ENCODE measurements at places on chromosomes 7 and 10.

- DNase-seq = no peak
Measured at GRCh38 chr7:42833411-42833810, 78.5 kb downstream of the C7orf25 start.

GRCh38 chr7:29038463-29038862 lies 80.3 kb upstream of the TRIL start:
- DNase-seq = no peak

DNA sequence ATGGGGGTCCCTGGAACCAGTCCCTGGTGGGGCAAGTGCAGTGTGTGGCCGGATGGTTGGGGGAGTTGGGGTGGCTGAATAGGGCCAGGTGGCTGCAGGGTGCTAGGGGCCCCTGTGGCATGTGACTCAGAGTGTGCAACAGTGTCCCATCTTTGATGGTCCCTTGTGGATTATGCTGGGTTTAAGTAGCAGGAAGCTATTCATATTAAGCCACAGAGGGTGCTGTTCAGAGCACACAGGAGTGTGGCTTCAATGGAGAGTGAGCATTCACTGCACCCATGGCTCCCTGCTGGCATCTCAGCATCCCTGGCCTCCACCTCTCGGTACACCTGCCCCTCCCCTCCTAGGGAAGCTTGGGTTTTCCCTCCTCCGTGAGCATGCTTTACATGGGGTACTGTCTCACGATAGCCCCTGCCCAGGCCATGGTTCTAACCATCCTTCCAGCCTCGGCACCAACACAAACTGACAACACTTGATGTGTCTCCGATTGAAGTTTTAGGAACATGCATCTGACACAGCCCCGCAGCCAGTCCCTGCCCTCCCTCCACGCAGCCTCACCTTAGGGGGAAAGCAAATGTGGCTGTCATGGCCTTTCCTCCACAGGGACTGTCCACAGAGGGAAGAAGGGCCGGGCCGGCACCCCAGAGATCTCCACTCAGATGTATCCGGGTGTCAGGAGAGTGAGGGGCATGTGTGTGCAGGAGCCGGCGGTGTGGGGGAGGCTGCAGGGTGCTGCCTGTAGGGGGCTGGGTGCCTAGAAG lies 30.4 kb upstream of the PPIF start:
- DNase-seq = no peak

DNA sequence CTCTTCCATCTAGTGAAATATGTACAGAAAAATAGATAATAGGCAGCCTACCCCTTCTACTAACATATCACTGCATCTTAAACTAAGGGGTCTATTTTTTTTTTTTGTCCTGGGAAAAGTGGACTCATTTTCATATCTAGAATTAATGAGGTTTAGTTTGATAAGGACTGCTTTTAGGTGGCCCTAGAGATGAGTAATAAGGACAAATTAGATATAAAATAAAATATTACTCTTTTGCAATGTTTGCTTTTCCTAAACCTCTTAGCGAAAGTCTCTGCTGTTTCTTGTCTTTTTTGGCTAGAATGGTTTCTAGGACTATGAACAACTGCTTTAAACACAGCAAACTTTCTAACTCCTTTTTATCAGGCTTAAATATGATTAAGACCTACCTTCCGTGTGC lies 83.7 kb downstream of the CACNB2 start:
- no peak for DNase-seq

GRCh38 chr7:127665922-127666321 lies 13.9 kb downstream of the SND1 start:
- DNase-seq = no peak

All from GM04504 (cell line).